CD4-positive, alpha-beta T cell treated with Interleukin-10 for 1 hour (primary cell): ENCODE measurements at places on chromosomes 11 and 22.

DNA sequence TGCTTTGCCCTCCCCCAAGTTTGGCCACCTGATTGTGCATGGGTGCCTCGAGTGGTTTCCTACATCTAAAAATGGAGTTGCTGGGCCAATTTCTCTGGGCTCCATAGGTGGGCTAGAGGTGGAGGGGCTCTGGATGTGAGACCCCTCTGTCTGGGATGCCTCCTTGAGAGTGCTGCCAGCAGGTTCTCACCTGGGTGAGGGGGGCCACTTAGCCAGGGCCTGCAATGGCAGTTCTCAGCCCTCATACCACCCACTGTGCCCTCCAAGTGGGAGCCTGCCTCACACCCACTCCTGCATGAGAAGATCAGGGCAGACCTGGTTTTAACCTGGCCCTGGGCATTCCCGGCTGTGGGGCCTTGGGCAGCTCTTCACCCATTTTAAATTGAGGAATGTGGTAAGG lies 83.9 kb downstream of the CABIN1 start:
- DNase-seq, result no peak

DNA sequence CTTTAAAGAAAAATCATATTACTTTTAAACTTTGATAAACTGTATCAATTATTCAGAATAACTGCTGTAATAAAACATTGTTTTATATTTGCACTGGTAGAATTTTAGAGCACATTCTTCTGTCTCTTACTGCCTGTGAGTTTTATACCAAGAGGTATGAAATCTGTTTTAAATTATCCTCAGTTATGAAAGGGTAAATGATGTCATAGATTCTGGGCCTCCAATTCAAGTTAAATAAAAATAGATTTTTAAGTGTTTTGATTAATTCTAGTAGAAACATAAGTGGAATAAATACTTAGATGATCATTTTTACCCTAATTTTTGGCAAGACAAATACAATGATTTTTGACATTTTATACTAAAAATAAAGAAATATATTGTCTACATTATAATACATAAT lies 93.0 kb downstream of the GUCY1A2 start:
- DNase-seq, result no peak

GRCh38 chr22:29621761-29622526 lies 18.5 kb downstream of the NF2 start:
- no peak for DNase-seq

DNA sequence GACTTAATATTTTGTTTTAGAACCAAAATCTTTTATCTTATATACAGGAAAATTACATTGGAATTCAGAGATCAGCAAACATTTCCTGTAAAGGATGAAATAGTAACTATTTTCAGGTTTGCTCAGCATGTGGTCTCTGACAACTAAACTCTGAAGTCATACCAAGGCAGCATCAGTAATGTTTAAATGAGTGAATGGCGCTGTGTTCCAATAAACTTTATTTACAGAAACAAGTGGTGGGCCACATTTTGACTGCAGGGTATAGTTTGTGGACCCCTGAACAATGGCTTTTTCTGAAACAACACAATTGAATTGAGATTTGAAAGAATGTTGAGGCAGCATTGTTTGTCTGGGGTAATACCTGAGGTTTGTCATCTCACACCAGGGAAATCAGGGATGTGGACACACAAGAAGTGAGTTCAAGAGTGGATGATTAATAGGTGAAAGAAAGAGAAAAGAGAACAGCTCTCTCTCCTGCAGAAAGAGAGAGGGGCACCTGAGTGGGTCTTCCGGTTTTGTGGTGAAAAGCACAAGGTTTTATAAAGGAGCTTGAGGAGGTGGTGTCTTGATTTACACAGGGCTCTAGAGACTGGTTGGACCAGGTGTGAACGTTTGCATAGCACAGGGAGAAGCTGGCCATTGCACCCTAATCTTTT lies 113.5 kb upstream of the VPREB1 start:
- DNase-seq, result no peak

DNA sequence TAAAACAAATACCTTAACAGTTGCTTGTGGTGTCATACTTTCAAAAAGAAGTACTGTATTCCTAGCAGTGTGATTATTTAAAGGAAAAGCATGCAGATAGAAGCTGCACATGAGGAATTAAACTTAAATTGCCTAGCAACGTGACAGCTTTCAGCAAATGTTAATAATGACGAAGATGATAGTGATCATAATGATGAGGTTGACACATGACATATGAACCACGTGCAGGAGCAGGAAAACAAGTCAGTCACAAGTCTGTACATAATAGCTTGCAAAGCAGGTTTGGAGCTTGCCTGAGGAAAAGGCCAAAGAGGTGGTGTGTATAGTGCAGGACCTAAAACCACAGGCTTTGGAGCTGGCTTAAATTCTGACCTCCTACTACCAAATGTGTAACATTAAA lies 30.6 kb upstream of the PIK3C2A start:
- DNase-seq, result no peak

DNA sequence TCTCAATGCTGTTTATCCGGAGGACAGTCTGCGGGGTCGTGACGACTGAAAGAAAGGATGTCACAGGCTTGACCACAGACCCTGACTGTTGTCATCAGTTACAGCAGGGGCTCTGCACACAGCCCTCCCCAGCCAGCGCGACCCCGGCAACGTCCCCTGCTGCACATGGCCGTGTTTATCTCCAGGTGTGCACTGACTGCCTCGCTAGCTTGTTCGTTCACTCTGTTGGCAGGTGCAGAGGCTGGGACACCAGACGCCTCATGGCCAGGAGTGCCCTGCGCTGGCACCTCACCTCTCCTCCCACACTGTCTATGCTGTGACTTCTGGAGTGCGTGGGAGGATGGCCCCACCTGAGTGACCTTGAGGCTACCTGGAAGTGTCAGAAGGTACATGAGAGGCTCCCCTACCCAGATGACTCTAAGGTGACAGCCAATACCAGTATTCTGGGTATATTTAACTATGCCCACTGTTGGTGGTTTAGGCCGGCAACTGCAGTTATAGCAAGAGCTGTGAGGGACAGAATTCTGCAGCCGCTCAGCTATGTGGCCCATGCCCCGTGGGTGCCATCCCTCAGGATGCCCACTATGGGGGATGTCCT lies 12.2 kb downstream of the MRPL21 start:
- no peak for DNase-seq

DNA sequence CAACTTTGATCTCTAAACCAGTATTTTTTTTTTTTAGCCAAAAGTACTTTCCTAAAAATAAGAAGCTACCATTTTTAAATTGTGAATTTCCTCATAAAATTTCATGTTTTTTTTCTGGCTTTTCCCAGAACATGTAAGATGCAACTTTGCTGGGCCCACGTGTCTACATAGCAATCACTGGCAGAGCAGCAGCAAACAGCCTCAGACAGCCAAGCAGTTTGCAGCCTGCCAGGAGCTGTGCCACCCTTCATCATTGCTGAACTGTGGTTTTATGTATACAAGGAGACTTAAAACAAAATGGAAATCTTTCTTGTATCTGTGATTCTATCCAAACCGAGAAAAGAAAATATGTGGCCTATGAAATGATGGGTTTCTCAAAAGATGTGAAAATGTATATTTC lies 110.2 kb downstream of the GRIA4 start:
- no peak for DNase-seq

- DNase-seq, result no peak
Measured at GRCh38 chr11:43830928-43831440, 49.6 kb upstream of the ALKBH3 start.

DNA sequence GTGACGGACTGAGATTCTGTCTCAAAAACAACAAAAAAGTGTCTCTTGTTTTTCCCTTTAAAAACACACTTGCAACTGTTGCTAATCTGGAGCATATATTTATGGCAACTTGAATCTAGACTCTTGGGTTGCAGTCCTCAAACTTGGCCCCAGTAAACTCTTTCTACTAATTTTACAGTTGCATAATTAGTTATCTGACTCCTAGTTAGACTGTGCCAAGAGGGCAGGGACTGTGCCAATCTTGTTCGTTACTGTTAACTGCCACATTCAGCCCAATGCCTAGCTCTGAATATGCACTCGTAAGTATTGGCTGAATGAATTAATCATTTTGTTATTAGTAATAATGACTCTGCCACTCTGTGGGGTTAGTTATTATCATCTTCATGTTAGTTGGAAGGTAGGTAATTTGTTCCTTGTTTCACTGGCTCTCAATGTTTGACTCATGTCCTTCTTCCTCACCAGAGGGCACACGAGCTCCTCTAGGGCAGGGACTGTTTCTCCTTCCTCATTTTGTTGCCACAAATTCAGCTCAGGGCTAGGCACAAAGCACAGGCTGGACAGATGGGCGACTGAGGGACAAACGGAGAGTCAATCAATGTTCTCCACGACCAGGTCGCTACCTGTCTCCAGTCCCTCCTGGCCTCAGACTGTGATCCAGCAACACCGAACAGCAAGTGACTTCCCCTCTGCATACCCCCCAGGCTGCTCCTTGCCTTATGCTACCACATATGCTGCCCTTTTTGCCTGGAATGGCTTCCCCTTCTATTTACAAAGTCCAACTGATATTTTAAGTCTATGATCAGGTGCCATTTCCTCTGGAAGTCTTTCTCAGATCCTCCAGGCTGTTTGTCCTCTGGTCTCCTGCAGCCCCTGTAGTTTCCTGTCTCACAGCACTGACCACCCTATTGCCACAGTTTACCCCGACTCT lies 9.0 kb downstream of the CLPB start:
- DNase-seq, result no peak

- peak; percentile 48 for DNase-seq
Measured at GRCh38 chr11:67267188-67268080, 1.2 kb downstream of the GRK2 start.

GRCh38 chr22:44181033-44181911 lies 547 bp downstream of the PARVG start:
- peak; percentile 63 for DNase-seq

- no peak for DNase-seq
Measured at GRCh38 chr11:58024601-58025091, 965 bp downstream of the OR9Q1 start.

- no peak for DNase-seq
Measured at GRCh38 chr11:130583801-130584211, 135.4 kb downstream of the ADAMTS15 start.

DNA sequence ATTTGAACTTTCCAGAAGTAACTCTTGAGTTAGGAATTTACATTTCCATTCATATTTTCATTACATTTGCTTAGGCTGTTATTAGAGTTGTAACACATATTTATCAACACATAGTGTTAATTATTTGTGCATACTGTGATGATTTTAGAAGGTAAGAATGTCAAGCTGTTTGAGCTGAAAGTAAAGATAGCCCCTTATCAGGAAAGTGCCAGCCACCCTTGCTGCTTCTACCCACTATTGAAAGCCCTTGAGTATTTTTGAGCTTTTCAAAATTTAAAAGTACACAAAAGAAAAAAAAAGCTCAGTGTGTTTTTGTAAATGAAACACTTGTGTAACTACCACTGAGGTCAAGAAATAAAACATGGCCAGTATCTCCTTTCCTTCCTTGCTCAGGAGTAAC lies 8.0 kb downstream of the APLP2 start:
- no peak for DNase-seq

- DNase-seq, result no peak
Measured at GRCh38 chr11:61357233-61357893, 4.3 kb downstream of the CYB561A3 start.

DNA sequence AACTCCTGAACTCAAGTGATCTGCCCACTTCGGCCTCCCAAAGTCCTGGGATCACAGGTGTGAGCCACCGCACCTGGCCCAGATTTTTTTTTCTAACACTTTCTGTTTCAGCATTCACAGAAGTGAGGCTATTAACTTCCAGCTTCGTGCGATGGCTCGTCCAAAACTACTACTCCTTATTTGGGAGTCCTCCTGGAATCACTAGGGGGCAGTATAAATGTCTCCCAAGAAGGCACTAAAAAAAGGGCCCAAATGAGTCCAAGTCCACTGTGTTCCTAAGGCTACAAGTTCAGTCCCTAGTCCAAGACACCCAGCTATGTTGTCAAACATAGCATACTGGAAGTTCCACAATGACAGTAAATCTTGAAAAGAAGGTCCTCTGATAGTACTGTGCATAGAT lies 63.2 kb upstream of the BIRC3 start:
- peak; percentile 15 for DNase-seq

DNA sequence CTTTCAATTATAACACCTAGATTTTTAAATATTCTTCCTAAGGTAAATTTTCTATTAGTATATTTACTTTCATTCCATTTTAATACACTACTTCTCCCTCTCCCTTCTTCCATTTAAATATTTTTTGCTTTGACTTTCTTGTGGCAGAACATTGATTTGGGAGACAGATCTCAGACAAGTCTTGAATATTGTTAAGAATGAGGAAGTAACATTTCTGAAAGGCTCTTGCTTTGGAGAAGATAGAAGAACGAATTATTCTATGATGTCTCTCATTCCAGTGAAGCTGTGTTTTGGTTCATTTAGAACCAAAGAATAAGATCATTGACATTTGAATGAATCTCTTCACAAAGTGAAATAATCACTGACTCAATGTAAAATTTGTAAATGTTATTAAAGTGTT lies 2.4 kb downstream of the IPO7 start:
- DNase-seq, result no peak

- no peak for DNase-seq
Measured at GRCh38 chr11:38510041-38510440, 1912.0 kb upstream of the RAG2 start.

GRCh38 chr11:132402071-132402684 lies 1031.8 kb downstream of the NTM start:
- DNase-seq, result peak; percentile 6

DNA sequence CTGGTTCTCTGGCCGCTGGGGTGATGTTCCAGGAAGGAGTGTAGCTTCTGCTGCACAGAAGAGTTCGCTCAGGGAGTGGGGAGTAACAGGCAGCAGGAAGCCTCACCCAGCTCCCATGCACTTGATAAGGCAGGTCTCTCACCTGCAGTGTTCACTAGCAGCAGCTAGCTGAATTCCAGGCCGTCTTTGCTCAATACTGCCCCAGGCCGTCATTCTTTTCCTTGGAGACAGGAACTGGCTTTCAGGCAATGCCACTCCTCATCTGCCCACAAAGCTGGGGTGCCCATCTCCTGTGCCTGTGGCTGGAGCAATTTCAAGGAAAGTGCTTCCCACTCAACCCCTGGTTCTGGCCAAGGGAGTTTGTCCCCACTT lies 66.1 kb downstream of the ARHGAP42 start:
- DNase-seq, result no peak

DNA sequence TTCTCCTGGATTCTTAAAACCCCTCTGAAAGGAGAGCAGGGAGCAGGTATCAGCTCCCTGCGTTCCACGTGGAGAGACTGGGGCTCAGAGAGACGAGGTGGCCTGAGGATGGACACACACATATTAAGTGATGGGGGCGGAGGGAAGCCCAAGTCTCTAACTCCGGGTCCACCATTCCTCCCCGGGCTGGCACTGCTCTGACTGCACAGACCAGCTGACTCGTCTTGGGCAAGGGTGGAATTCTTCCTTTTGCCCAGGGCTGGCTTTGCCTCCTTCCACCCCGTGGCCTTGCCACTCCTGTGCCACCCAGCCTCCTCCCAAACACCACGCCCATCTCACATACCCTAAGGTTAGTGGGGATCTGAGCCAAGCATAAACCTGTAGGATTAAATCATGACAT lies 65.0 kb downstream of the BUD13 start:
- DNase-seq, result no peak

GRCh38 chr11:75592715-75593114 lies 30.7 kb downstream of the SERPINH1 start:
- DNase-seq, result no peak
